Stimulated activated CD4-positive, alpha-beta T cell treated with anti-CD3 and anti-CD28 coated beads, Interleukin-4, amount 100 ng/mL, for 48 hours (primary cell): ENCODE measurements at places on chromosomes 4 and X.

- no peak for DNase-seq
Measured at GRCh38 chr4:35934320-35934981, 309.9 kb downstream of the ARAP2 start.

GRCh38 chrX:139890991-139891700, 41.7 kb downstream of the ATP11C start:
- DNase-seq = no peak

GRCh38 chrX:115423086-115423485, 133.6 kb downstream of the LUZP4 start:
- DNase-seq = no peak

- no peak for DNase-seq
Measured at GRCh38 chr4:138310991-138311390, 68.8 kb upstream of the SLC7A11 start.

DNA sequence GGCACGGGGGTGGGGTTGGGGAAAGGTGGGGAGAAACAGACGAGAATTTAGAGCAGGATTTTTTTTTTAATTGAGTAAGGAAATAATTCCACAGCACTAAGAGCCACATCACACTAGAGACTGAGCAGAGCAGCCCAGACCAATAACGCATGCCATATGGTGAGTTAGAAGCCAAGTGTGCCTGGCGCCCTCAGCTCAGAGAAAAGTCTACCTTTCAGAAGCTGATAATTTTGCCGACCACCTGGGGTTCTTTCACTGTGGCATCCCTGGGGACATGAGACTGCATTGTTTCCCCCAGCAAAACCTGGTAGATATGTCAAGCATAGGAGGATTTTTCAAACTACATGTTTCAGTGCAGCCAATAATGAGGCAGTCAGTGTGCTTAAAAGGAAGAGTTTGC, 516.8 kb downstream of the SMARCA1 start:
- no peak for DNase-seq

DNA sequence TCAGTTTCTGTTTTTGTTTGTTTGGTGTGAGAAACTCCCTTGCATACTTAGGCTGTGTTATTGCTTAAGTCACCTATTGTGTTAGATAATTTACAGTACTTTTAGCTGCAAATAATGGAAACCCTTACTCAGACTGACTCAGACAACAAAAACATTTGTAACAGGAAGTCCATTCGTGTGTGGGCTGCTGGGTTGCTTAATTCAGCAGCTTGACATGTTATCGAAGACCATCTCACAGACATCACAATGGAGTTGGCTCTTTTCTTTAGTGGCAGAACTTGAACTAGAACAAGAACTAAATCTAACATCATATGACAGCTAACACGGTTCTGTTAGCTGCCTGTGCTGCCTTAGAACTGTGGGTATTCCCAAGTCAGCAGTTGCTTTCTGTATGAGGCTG, 9.9 kb upstream of the GABRE start:
- DNase-seq = no peak

DNA sequence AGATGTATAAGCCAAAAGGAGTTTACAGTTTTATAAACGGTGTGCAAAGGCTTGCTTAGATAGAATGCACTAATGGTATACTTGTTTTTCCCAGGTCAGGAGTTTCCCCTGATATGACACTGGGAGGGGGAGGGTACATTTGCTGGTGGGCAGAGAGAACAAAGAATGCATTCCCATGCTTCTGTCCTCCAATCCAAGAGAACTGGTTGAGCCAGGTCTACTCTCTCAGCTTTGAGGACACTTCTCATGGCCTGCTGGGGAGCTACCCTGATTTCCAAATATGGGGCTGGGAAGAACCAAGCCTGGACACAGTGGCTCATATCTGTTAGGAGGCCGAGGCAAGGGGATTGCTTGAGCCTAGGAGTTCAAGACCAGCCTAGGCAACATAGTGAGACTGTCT, 3.3 kb upstream of the GPC4 start:
- no peak for DNase-seq

DNA sequence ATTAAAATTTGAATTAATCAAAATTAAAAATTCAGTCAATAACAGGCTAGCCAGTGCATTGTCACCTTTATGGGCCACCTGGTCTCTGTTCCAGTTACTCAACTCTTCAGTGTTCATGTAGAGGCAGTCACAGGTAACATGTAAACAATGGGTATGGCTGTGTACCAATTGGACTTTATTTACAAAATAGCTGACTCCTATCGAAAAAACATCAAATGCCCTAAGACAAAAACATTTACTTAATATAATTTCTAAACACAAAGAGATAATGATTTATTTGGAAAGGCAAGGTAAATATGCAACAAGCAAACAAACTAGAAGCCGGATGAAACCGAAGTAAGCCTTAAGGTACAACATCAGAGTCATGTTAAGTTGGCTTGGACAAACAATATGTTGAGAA, 8.8 kb downstream of the TMEM150C start:
- no peak for DNase-seq

- DNase-seq = no peak
Measured at GRCh38 chrX:39759526-39760224, 338.1 kb downstream of the BCOR start.

DNA sequence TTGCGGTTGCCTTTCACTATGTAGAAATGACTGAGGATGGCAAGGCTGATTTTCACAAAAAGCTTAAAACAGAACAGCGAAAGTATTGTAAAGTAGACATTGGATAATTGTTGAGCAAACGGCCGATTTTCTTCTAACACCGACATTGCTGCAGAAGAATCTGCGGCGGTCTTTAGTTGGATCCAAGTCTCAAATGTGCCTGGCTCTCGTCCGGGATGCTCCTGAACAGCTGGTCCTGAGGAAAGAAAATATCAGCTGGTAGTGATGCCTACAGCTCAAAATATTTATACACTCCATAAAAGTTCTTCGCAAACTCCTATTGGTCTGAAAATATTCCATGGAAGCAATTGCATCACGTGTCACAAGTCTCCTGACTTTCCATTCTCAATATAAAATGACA, at the start of gene ASB5:
TSS of gene ASB5 (minus strand) at position 260 of the 400 bp plus-strand sequence. CDS start at position 146, 114 bp downstream.
- DNase-seq = no peak

GRCh38 chr4:8081621-8082516, 76.7 kb downstream of the ABLIM2 start:
- DNase-seq = no peak

DNA sequence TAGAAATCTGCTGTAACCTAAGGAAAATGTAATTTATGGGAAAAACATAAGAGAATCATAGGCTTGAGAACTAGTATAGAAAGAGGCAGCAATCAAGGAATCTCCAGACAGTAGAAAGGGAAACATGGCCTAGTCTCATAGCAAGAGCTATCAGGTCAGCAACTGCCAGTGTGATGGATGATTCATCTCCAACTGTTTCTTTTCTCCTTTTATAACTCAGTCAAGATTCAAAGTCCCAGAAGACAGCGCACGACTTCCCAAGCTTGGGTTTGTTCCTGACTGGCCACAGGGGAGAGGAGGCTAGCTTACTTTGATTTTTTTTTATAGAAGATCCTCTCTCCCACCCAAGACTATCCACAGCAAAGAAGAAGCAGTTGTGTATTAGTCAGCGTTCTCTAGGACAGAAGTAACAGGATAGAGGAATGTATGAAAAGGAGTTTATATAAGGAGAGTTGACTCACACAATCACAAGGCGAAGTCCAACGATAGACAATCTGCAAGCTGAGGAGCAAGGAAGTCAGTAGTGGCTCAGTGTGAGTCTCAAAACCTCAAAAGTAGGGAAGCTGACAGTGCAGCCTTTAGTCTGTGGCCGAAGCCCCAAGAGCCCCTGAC, 181.5 kb downstream of the GC start:
- no peak for DNase-seq

GRCh38 chrX:40449956-40450706, 130.6 kb upstream of the ATP6AP2 start:
- DNase-seq = no peak

- no peak for DNase-seq
Measured at GRCh38 chr4:2802618-2803531, 10.0 kb downstream of the SH3BP2 start.

- no peak for DNase-seq
Measured at GRCh38 chrX:48003367-48003757, 427 bp downstream of the ZNF182 start.

DNA sequence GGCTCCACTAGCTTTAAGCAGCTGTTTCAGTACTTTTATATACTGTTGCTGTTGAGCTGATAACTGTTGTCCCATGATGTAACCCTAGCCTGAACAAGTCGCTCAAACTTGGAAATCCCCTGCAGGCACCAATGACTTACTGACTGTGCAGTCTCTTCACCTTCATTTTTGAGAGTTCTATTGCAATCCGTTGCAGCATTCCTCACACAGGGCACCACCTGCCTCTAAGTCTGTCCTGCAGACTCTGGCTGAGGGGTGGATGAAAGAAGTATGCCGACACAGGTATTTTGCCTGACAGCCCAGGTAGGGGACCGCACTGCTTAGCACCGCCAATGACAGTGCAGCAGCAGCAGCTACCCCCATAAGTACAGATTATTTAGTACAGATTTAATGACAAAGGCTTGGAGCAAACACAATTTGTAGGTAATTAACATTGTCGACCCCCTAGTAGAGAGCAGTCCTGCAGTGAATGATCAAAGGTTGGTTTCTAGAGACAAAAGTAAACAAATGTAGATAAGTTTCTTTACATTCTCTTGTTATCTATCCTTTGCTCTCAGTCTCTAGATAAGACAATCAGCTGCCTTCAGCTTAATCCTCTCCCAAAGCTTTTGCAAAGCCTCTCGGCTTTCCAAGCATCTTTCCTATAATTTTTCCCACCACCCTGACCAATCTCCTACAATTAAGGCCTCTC, 205.0 kb downstream of the PABPC4L start:
- DNase-seq = no peak

DNA sequence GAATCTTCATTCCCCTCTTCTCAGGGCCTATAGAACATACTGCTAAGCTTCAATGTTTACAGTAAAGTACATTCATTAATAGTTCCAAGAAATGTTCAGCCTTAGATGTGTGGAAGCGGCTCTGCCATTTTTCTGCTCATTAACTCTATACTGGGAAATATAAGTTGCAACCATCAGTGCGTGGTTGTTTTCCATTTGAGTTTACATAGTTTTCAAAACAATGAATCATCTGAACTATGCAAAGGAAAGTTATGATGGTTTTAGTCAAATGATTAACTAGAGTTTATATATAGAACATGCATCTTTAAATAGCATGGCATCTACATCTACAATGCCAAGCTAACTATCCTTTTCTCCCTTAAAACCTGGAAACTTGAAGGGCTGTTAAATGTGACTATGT, 29.6 kb downstream of the LEF1 start:
- DNase-seq = no peak

DNA sequence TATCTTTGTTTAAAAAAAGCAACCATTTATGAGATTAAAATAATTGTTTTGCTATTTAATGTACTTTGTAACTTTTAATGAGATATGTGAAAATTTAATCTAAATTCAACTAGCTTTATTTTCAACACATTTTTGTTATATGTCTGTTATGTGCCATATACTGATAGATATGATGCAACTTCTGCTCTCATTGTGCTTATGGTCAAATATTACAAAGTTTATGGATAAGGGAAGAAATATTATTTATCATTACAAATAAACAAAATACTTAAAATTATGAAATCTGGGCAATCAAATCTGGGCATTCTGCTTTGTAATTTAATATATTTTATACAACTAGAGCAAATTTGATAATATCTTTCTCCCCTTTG, 40.0 kb downstream of the PCDH10 start:
- no peak for DNase-seq

DNA sequence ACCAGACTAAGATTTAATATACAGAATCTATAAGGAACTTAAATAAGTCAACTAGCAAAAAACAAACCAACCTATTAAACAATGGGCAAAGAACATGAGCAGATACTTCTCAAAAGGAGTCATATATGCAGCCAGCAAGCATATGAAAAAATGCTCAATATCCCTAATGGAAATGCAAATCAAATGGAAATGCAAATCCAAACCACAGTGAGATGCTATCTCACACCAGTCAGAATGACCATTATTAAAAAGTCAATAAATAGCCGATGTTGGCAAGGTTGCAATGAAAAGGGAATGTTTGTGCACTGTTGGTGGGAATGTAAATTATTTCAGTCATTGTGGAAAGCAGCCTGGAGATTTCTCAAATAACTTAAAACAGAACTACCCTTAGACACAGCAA, 97.0 kb upstream of the SLC6A14 start:
- no peak for DNase-seq

- DNase-seq = no peak
Measured at GRCh38 chrX:111543212-111543741, 31.8 kb downstream of the SERTM2 start.

DNA sequence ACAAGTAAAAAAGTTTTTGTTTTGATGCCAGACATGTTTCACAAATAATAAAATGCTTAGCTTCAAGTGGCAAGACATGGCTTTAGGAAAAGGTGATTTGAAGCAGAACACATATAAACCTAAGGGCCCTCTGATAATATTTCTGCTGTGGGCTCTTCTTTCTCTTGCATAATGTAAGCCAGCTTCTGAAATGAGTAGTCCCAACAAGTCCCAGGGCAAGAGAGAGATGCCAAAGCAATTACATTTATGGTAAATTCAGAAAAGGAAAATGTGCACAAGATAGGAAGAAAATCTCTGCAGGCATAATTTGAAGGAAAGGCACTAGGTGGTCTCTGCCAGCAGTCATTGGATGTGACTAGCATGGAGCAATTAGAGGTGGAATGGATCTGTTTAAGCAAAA, 170.8 kb upstream of the GALNT7 start:
- no peak for DNase-seq

GRCh38 chrX:112696481-112696880, 16.7 kb upstream of the LHFPL1 start:
- DNase-seq = no peak

GRCh38 chr4:14348506-14348905, 653.8 kb upstream of the CPEB2 start:
- DNase-seq = no peak

DNA sequence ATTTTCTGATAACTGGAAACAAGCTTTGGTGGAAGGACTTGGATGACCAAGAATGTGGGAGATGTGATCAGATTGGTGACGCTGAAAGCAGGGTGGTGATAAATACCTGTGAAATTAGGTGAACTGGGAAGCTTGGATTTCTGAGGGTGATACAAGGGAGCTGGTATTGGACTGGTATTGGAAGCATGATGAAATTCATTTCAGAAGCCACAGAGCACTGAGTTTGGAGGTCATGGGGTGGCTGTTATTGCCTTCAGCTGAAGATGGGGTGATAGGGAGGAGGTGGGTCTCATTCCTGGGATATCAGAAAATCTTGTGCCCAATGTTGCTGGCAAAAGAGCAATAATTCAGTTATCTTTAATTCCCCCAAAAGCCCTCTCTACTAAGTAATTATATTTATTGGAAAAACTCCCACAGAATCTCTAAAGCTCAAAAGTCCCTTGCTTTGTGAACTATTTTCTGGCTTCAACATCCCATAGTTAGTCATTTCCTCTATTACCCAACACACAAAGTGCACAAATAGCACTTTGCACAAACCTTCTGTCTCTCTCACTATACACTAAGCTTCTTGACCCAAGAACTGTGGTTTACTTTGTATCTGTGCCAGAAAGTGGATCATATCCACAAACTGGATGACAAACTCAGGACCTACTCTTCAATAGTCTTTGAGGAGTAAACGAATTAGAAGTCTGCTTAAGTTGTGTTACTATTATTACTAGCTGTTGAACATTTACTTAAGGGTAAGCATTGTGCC, 23.1 kb upstream of the CAMK2D start:
- no peak for DNase-seq
